PC-9 (cell line): ENCODE measurements at places on chromosomes 6 and 20. TPM values are rescaled to one million over a fixed set of nuclear protein-coding genes. Genes with fewer than 3 reads are reported as not detected.

DNA sequence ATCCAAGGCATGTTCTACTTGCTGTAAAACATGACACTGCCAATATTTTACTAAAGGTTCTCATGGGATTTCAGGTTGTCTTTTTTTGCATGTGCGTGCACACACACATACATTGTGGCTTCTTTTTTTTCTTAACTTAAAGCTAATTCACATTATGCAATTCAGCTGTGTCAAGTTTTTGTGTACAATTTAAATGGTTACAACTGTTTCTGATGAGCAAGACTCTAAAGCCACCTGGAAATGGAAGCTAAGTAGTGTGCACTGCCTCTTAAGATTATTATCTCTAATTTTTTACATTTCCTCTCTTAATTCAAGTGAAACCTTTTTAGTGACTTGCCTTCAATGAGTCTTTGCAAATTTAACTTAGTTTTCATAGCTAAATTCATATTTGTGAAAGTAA is 75.3 kb downstream of the TULP4 start:
- no peak for DNase-seq

- DNase-seq, result no peak
These were observed 87.3 kb upstream of the TULP1 start for GRCh38 chr6:35599761-35600658.

DNA sequence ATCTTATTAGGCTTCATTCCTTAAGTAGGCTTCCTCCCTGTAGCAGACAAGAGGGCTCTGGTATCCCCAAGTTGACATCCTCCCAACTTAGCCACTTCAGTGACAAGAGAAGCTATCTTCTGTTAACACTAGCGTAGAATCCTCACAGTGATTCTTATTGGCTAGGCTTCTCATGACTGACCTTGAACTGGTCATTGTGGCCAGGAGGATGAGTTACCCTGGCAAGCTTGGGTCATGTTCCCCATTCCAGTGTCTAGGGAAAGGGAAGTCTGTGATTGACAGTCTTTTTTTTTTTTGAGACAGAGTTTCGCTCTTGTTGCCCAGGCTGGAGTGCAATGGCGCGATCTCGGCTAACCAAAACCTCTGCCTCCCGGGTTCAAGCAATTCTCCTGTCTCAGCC is 7.1 kb downstream of the CDKAL1 start:
- DNase-seq, result no peak

Gene RAET1L
- 1.2 and 2.8 TPM in 2 replicates for total RNA-seq

Gene ABHD16B
- not detected in 2 replicates for total RNA-seq

Gene TSPO2
- not detected in 2 replicates for total RNA-seq
